ENCODE measurements at places on chromosomes 6 and 20. TPM values are rescaled to one million over a fixed set of nuclear protein-coding genes. Genes with fewer than 3 reads are reported as not detected.

DNA sequence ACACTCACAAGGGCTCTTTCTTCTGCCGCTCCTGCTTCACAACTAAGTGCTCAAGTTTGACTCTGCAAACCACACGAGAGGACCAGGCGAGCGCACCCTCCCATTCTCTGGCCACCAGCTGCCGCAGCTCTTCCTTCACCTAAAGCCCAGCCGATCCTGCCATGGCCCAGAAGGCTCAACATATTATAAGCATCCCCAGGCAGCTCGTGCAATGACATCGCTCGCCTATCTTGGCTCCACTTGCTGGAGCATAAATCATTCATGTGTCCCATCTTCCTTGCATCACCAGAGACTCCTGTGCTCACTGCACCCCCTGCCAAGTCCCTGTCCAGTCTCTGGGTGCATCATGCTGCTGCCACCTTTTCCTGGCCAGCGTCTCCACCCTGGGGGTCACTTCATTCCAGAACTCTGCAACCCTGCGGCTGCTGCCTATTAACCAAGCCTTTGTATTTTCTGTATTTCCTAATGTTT is 59.0 kb downstream of the PSMG4 start:
- no peak for DNase-seq

GRCh38 chr6:42748203-42748898 is 2.4 kb upstream of the TBCC start:
- no peak for DNase-seq

DNA sequence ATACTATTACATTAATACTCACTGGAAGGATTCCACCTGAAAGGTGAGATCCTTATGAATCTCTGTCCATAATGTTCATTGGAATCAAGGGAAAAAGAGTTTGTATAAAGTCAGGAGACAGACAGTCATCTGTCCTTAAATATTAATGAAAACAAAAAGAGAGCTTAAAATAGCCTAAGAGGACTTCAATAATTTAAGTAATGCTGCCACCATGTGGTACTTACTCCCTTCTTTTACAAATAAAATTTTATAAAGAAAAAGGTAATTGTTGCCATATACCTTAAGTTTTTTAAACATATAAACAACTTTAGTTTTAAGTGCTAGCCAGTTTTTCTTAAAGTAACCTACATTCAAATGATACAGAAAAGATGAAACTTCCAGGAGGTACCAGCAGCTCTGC is 5.1 kb downstream of the BLOC1S5 start:
- DNase-seq: no peak

The DNAH8 gene
- not detected for total RNA-seq

DNA sequence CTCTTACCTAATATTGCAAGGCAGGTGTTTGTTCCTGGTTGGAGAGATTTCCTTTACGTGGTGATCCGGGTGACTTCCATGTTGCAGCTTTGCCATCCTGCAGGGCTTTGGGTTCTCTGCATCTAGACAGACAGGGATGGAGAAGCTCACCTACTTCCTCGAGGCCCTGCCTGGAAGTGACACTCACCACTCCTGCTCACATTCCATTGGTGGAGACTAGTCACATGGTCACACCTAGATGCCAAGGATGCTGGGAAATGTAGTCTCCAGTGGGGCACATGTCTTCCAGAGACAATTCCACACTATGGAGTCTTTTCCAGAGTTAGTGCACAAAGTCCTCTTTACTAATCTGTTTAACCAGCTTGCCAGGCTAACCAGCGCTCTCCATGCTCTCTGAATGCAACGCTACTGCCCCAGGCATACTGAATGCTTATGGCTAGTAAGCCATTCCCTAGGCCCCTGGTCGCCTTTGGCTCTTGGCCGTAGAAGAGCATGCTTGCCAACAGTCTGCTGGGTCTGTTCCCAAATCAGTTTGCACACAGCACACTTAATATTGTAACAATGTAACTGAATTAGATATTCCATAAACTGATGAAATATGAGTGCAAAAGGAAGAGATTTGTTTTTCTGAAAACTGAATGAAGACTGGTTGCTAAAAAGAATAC is 6.7 kb upstream of the KCNK15 start:
- peak; percentile 49 for DNase-seq

The GHRH gene
- total RNA-seq: not detected

The PI16 gene
- total RNA-seq: not detected

The SAPCD1 gene
- 16.4 TPM for total RNA-seq

The TCF21 gene
- not detected for total RNA-seq

The CBFA2T2 gene
- 14.4 TPM for total RNA-seq

The ZSCAN23 gene
- total RNA-seq: 0.50 TPM

DNA sequence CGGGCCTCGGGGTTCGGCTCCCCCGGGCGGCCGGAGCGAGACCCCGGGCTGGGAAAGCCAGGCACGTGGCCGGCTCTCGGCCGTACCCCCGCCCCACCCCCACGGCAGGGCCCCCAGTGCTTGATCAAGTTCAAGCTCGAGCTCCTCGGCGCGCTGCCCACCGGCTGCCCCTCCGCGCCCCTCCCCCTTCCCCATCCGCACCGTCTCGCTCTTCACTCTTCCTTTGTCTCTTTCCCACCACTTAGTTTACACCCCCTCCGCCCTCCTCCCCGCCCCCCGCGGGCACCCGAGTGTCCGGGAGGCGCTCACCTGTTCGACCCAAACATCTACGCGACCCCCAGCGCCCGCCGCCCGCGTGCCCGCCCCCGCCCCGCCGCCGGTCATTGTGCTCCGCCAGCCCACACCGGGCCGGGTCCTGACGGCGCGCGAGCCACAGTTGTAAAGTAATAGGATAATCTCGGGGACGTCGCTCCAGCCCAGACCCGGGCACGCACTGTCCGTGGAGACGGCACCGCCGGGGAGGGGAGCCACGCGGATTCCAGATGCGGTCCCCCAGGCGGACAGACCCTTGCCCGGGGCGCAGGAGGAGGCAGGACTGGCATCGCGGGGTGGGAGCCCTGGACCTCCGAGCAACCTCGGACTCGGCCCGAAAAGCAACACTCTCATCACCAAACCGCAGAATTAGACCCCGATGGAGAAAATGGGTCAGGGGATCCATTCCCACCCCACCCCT is 100.7 kb downstream of the NOL4L start:
- DNase-seq: no peak

GRCh38 chr6:140636271-140636907 is 1261.9 kb upstream of the CITED2 start:
- DNase-seq: no peak

DNA sequence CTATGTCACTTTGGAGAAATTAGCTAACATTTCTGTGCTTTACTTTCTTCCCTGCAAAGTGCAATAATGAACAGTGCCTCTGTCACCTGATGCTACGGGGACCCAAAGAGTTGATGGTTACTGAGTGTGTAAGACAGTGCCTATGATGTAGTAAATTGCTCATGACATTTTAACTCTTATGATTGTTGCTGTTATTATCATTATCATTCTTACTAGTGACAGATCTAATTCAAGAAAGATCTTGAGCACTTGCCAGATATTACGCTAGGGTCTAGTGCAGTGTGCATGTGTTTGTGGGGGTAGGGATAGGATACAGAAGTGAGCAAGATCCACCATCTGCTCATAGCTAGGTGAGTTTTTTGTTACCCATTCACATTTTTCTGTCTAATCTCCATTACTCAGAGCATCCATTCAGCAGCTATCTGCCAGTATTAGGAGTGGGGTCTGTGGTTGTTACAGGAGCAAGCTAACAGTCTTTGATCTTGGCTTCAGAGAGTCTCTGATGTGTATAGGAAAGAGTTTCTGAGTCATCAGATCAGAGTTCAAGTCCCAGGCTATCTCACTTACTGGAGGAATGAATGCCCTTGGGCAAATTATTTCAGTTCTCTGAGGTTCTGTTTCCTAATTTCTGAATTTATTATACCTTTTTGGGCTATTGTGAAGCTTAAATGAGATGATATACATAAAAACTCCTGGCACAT is 33.1 kb upstream of the DAAM2 start:
- no peak for DNase-seq

- no peak for DNase-seq
Observed at GRCh38 chr20:5143851-5144250, 17.0 kb downstream of the CDS2 start.

GRCh38 chr6:161676586-161676985 is 402.7 kb upstream of the AGPAT4 start:
- no peak for DNase-seq

The LZTS3 gene
- 0.66 TPM for total RNA-seq

- no peak for DNase-seq
Observed at GRCh38 chr6:4649728-4650127, 126.5 kb upstream of the CDYL start.

DNA sequence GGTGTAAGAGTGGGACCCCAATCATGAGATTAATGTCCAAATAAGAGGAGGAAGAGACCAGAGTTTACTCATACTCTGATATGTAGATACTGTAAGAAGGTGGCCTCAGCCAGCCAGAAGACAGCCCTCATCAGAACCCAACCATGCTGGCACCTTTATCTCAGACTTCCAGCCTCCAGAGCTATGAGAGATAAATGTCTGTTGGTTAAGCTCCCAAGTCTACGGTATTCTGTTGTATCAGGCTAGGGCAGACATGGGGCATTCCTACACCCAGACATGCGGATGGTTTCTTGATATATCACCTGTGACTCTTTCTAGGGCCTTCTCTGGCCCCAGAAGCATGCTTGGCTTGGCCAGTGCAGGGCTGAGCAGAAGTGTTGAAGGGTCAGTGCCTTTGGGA is 247.4 kb upstream of the RIN2 start:
- no peak for DNase-seq

- no peak for DNase-seq
Observed at GRCh38 chr6:153092082-153093013, 38.7 kb downstream of the RGS17 start.

GRCh38 chr20:35465976-35466375 is 10.6 kb downstream of the CEP250 start:
- no peak for DNase-seq

The PTPN1 gene
- 94.6 TPM for total RNA-seq

DNA sequence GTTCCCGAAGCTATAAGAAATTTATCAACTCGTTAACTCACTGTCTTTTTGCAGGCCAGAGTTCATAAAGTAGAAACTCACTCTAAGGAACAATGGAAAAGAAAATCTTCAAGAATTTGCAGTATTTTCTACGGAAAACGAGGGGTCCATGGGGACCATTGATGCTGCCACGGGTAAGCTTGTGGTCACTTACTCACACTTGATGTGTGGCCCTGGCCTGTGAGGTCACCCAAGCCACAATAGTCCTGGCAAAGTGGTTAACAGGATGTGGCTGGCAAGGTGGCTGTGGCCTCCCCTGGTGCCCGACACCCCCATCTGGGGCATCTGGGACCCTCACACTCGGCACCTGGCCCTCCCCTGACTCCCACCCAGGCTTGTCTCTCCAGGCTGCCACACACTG is 123.4 kb downstream of the C6orf118 start:
- DNase-seq: no peak

DNA sequence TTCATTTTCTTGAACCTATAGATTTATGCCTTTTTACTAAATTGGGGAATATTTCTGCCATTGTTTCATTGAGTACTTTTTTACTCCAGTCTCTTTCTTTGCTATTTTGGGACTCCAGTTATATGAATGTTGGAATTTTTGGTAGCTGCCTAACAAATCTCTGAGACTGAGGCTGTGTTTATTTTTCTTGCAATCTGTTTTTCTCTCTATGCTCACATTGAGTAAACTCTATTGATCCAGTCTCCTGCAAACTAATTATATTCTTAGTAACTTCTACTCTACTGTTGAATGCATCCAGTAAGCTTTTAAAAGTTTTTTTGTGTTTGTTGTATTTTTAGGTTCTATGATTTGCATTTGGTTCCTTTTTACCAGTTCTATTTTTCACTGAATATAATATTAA is 903.4 kb upstream of the GJE1 start:
- no peak for DNase-seq

The VSX1 gene
- not detected for total RNA-seq

DNA sequence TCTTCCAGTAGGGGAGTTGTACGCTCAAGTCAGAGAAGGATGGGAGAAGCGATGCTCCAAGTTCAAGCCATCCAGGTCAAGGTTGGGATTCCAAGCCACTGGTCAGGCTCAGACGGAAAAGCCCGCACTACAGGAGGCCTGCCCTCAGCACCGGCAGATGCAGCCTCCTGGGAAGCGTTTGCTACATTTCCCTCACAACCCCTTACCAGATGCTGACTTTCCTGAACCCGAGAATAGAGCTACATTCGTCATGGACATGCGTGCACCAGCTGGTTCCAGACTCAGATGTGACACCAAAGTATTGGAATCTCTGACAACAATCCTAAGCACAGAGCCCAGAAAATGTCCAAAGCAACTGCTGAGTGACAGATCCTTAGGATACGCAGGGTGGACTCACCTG is 174.8 kb downstream of the SASH1 start:
- DNase-seq: no peak

GRCh38 chr6:158502263-158502950 is 57.5 kb upstream of the TMEM181 start:
- no peak for DNase-seq

DNA sequence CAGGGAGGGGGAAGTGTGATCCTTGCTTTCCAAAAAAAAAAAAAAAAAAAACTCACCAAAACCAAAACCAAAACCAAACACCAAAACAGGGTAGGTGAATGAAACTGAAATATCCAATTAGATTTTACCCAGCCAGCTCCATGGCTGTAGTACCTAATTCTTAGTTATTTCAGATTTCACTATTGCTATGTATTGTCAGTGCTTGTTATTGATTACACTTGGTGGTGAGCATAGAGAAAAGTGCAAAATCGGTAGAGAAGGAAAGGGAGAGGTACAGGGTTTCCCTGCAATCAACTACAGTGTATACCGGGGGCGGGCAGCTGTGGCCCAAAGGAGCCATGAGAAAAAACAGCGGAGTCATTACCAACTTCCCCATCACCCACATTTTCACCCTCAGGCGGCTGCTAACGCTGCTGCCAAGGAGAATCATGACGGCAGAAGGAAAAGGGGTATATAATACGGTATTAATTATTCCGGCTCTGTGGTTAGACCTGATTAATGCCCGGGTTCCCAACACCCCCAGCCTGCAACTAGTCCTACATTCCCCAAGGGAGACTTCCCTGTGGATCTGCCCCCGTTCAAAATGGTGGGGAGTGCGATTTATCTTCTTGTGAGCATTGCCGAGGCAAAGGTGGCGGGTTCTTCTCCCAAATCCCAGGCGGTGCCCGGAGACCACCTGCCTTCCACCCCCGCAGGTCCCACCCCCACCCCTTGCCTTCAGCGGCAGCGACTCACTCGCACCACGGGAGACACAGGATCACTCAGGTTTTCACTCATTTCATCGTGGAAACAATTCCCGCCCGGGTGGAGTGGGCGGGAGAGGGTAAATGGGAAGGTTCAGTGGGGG is at the start of gene C6orf62:
C6orf62 (minus strand) TSS at position 30 of the 847 bp plus-strand sequence. CDS start 486 bp downstream, outside the sequence.
- DNase-seq: peak; percentile 50

DNA sequence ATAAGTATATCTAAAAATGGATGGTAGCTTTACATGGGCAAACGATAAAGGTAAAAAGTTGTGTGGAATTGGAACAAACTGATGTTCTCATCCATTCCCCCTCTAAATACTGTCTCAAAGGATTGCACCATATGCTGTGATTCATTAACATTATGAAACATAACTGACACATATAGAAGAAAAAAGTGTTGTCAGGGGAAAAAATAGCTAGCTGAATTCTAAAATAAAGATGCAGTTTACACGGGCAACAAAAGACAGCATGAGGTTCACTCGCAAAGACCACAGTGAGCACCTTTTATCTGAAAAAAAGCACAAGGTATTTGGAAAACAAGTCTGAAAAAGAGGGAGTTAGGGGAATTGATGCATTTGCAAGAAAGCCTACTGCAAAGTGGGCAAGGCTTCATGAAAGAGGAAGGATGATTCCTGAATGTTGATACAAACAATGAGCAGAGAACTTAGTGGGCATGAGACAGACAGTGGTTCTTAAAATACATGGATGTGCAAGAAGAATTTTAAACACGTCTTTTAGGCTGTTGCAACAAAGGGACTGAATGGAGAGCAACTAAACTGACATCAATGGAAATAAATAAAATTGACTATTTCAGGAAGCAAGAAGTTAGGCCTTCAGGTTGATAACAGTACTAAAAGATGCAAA is 280.9 kb downstream of the KIF16B start:
- no peak for DNase-seq

The HDGFL1 gene
- not detected for total RNA-seq
